ENCODE measurements at places on chromosomes 1 and 21.

GRCh38 chr21:14827468-14827867 lies 237.3 kb downstream of the NRIP1 start:
- DNase-seq, result no peak

DNA sequence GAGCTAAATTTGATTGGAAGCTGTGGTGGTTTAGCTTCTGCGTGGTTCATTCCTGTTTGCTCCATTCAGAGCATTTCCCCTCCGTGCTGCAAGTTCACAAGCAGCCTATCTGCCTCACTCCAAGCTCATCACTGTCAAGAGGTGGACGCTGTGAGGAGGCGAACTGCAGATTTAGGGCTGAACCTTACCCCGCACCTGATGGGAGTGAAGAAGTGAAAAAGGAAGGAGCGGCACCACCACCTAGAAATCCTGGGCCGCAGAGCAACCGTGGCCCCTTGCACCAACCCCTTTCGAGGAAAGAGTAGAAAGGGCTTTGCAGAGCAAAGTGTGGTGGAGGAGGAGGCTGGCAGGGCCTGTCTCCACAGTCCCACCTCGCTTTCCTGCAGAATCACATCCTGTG lies 117.4 kb downstream of the IER5 start:
- DNase-seq, result no peak

GRCh38 chr1:61973100-61973837 lies 221.4 kb upstream of the L1TD1 start:
- DNase-seq, result no peak

- DNase-seq, result no peak
Measured at GRCh38 chr1:38624336-38625039, 235.1 kb downstream of the RRAGC start.

- DNase-seq, result no peak
Measured at GRCh38 chr1:61224609-61225008, 142.2 kb downstream of the NFIA start.

GRCh38 chr1:97441966-97442365 lies 478.9 kb downstream of the DPYD start:
- no peak for DNase-seq

DNA sequence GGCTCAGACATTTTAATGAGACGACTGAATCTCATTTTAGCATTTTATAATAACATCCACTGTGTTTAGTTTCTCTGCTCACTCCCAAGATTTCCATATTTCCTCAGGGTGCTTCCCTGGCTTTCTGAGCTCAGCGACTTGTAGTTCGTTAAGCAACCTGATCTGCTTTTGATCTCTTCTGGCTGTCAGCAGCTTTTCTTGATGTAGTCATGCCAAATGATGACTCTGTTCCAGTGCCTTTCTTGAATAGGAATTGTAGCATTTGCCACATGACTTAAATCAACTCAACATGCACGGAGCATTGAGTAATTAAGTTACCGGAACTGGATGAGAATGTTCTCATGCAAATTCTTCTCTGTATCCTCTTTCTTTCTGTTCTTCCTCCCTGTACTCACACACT lies 246.1 kb downstream of the FMN2 start:
- DNase-seq, result no peak

GRCh38 chr21:35239811-35240219 lies 190.7 kb upstream of the RUNX1 start:
- no peak for DNase-seq

DNA sequence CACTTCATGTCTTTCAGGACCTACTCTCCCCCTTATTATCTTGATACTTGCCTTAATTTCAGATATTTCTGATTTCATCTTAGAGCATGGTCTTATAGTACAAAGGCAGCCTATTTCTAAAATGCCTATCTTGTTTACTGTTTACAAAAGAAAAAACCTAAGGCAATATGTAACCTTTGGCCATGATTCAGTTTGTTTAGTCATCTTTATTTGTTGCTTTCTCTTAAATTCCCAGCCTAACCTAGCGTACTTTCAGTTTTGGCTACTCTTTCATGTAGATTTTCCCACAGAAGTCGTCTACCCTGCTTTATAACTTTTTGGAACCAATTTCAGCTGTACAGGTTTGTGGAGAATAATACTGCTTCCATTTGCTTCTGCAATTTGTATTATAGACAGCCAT lies 81.8 kb downstream of the KIF1B start:
- DNase-seq, result no peak

DNA sequence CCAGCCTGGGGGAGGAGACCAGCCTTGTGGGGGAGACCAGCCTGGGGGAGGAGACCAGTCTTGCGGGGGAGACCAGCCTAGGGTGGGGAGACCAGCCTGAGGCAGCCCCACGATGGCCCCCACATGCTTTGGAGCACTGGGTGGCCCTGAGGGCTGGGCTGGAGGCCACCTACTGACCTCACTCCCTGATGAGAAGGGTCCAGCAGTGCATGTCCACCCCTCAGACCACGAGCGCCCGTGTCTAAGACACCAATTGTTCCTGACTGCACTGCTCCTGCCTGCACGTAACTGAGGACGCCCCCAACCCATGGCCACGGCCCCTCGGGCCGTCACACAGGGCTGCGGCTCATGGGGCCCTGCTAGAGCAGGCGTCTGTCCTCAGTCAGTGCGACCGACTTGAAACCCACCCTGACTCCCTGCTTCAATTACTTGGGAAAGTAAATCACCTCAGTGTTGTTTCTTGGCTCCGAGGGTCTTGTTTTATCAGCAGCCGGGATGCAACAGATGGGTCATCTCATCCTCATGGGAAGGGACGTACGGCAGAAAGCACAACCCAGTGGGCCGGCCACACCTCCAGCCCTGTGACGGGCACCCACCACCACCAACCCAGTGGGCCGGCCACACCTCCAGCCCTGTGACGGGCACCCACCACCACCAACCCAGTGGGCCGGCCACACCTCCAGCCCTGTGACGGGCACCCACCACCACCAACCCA lies at the start of gene SPATC1L:
Gene SPATC1L (minus strand): TSS at position 550 of the 715 bp plus-strand sequence. CDS start 1,643 bp downstream, outside the sequence.
- DNase-seq, result peak; percentile 31

Data from activated naive CD4-positive, alpha-beta T cell treated with Interleukin-2 at 50 U/mL for 16 hours (primary cell).